Astrocyte (in vitro differentiated cells and primary cell): ENCODE measurements at places on chromosomes 16 and 17. TPM values are rescaled to one million over a fixed set of nuclear protein-coding genes. Genes with fewer than 3 reads are reported as not detected.

CA7 gene
- not detected in 2 replicates for total RNA-seq

LAT gene
- total RNA-seq = 2.6 and 3.3 TPM in 2 replicates

TLE7 gene
- total RNA-seq = not detected in 2 replicates

CCL17 gene
- not detected in 2 replicates for total RNA-seq

SLC13A2 gene
- total RNA-seq = not detected in 2 replicates

TAOK2 gene
- total RNA-seq = 55.2 and 55.9 TPM in 2 replicates

CFAP52 gene
- total RNA-seq = not detected in 2 replicates
